ENCODE measurements at places on chromosomes 5 and 9.

DNA sequence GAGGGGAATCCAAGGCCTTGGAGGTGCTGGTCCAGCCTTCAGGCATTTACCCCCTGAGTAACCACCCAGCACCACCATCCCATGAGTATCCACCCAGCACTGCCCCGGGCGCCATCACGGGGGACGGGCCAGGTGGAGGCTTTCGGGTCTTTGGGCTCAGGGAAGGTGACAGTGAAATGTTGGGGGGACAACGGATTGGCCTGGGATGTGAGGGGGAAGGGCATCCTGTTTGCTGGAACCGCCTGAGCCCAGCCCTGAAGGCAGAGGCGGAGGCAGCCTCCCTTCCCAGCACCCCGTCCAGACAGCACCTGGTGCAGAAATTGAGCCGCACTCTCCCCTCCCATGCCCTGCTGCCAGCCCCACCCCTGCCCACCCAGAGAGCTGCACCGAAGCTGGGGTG lies 17.0 kb downstream of the ASS1 start:
- DNase-seq: no peak

- DNase-seq: no peak
Measured at GRCh38 chr9:27590651-27591050, 17.4 kb upstream of the C9orf72 start.

DNA sequence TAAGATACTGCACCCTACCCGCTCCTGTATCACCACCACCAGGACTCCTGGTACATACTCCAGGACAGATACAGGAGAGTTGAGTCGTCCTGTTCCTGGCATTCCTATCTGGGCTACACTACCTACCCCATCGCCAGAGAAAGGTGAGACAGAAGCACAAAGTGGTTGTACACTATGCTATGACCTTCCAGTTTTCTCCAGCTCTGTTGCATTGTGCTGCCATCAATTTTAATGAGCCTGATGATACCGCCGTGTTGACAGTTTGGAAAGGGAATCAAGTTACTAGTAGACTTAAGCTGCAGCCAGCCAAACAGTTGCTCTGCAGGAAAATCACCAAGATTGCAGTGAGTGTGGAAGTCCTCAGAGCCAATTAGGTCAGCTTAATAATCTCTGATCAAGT lies 35.2 kb downstream of the ANP32B start:
- no peak for DNase-seq

- DNase-seq: no peak
Measured at GRCh38 chr5:142878638-142879037, 108.5 kb downstream of the ARHGAP26 start.

- no peak for DNase-seq
Measured at GRCh38 chr5:174560861-174561260, 163.5 kb upstream of the MSX2 start.

DNA sequence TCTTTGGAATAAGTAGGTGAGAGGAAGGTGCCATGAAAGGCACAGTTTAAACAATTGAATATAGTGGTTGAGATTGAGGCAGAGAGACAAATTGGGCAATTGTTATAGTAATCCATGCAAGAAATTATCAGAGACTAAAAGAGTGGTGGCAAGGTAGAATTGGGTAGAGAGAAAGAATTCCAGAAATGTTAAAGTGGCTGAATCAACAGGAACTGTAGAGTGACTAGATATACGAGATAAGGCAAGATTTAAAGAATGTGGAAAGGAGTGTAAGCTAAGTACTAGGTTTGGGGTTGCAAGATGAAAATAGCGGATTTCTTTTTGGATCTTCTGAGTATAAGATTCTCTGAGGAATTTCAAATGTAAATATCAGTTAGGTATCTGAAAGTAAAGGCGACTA lies 285.2 kb downstream of the DMRTA1 start:
- no peak for DNase-seq

GRCh38 chr5:52743970-52744369 lies 43.7 kb upstream of the ITGA1 start:
- DNase-seq: peak; percentile 66

DNA sequence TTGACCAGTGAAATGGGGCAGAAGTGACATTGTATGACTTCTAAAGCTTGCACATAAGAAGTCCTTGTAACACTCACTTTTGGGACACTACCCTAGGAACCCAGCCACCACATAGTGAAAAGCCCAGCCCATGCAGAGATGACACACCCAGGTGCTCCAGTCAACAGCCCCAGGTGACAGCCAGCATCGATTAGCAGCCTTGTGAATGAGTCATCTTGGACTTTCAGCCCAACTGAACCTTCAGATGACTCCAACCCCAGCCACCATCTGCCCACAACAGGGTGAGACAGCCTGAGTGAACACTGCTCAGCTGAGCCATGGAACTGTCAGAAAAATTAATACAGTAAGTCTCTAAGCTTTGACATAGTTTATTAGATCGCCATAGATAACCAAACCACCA lies 458.6 kb downstream of the ZSWIM6 start:
- DNase-seq: peak; percentile 20

DNA sequence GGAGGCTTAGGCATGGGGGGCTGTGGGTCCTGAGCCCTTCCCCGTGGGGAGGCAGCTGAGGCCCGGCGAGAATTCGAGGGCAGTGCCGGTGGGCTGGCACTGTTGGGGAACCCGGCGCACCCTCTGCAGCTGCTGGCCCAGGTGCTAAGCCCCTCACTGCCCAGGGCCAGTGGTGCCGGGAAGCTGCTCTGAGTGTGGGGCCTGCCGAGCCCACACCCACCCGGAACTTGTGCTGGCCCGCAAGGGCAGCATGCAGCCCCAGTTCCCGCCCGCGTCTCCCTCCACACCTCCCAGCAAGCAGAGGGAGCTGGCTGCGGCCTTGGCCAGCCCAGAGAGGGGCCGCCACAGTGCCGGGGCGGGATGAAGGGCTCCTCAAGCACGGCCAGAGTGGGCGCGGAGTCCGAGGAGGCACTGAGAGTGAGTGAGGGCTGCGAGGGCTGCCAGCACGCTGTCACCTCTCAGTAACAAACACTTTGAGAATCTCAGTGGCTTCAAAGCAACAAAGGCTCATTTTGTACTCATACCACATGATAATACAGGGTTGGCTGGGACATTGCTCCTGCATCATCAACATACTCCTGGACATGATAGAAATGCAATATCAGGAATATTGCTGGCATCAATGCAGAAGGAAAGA lies 265.7 kb upstream of the ANKRD55 start:
- no peak for DNase-seq

DNA sequence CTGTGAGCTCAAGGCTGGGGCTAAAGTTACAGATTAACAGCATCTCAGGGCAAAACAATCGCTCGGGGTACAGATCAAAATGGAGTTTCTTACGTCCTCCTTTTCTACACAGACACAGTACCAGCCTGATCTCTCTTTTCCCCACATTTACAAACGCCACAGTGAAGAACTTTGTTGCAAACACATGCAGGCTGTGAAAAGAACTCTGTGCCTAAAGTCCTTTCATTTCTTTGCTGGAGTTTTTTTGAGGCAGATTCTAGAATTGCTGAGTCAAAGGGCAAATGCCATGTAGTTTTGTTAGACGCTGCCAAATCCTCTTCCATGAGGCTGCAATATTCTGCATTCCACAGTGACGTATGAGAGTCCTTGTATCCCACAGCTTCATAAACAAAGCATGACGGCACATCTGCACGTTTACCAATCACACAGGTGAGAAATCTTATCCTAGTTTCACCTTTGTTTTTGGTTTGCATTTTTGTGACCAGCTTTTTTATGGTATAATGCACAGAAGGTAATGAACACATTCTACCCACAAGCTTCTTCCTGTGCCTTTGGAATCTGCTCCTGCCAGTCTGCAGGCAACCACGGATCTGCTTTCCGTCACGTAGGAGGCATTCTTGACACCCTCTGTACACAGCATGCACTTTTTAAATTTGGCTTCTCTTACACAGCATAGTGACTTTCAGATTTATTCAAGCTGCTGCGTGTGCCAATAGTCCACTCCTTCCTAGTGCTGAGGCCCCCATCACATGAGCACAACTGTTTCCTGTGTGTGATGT lies 44.6 kb upstream of the LPCAT1 start:
- no peak for DNase-seq

DNA sequence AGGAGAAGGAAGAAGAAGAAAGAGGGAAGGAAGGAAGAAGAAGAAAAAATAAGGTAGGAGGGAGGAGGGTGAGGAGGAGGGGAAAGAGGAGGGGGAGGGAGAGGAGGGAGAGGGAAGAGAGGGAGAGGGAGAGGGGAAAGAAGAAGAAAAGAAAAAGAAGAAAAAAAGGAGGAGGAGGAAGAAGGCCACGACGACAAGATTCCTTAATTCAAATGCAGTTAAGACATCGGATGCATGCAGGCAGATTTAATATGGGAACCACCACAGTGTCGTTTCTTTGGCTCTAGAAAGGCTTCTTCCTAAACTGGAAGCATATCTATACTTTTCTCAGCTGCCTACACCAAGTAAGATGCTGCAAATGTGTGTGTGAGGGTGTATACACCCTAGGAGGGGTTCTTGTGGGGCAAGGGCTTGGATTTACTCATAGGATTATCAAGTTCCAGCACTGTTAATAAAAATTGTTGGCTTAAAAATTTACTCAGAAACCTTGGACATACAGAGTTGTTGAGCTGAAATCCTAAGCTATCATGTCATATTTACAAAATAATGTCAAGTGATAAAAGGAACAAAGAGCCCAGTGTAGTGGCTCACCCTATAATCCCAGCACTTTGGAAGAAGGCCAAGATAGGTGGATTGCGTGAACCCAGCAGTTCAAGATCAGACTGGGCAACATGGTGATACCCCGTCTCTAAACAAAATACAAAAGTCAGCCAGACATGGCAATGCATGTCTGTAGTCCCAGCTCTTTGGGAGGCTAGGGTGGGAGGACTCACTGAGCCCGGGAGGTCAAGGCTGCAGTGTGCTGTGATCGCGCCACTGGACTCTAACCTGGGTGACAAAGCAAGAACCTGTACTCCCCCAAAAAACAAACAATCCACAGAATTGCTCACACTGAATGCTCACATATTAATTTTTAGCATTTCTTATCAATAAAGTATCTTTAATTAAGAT lies 108.5 kb downstream of the UBAP2 start:
- DNase-seq: no peak

- no peak for DNase-seq
Measured at GRCh38 chr5:141050622-141051520, at the start of gene PCDHB1. TSS of gene PCDHB1 (plus strand) at chr5:141051374. CDS start at chr5:141051471, 97 bp downstream.

DNA sequence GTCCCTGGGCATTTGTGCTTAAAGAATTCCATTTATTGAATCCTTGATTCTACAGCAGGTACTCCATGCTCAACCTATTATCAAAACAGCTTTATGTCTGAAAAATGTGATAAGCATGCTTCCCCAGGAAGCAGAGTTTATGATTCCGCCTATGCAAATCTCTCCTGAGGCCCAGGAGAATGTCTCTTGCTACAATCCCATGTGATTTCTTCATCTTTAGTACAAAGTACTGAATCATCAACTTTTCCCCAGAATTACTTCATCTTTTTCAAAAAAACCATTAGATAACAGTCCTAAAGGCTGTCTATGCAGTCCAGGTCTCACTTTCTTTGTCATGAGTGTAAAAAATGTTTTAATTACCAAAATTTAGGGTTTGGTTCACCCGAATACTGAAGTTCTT lies 130.2 kb upstream of the ADAMTSL1 start:
- no peak for DNase-seq

- DNase-seq: no peak
Measured at GRCh38 chr9:111463048-111463447, 21.1 kb downstream of the ECPAS start.

DNA sequence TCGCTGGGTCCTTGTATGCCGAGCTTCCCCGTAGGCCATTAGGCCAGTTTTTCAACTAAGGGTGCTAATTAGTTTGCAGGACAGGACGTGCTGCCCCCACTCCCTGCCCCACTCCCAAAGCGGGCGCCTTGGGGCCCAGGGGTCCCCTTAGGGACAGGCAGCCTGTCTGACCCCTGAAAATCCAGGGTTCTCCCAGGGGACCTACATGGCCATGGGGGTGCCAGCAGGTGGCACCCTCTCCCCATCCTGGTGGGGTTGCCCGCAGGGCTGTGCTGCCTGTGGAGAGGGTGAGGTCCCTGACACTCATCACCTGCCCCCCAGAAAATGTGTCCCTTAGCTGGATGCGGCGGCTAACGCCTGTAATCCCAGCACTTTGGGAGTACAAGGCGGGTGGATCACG lies 8.5 kb upstream of the CCDC187 start:
- DNase-seq: peak; percentile 55

DNA sequence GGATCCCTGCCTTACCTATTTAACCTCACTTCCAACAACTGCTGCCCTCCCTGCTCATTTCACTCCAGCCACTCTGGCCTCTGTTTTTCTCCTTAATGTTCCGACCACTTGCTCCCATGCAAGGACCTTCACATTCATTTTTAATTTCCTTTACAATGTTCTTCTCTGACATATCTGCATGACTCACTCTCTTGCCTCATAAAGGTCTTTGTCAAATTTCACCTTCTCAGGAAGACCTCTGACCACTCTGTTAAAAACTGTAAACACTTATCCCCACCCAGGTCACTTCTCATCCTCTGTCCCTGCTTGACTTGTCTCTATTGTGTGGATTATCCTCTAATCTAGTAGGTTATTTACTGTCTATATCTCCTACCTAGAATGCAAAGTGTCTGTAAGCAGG lies 751.2 kb downstream of the BRINP1 start:
- no peak for DNase-seq

DNA sequence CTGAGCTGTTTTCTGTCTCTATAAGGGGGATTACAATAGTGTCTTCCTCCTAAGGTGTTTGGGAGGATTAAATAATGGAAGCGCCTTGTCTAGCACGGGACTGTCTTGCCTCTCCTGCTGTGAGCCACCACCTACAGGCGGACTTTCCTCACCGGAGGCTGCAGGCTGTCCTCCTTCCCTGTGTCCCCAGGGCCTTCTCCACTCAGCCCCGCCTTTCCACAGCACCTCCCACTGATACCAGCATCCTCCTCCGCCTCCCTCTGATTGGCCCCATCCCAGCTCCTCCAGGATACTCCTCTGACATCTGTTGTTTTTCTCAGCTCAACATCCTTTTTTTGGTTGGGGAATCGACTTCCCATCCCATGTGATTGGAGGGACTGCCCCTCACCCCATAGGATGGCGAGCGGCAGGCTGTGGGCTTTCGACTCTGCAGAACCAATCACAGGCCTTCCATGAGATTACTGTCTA lies 851 bp upstream of the ZDHHC12 start:
- DNase-seq: peak; percentile 69

DNA sequence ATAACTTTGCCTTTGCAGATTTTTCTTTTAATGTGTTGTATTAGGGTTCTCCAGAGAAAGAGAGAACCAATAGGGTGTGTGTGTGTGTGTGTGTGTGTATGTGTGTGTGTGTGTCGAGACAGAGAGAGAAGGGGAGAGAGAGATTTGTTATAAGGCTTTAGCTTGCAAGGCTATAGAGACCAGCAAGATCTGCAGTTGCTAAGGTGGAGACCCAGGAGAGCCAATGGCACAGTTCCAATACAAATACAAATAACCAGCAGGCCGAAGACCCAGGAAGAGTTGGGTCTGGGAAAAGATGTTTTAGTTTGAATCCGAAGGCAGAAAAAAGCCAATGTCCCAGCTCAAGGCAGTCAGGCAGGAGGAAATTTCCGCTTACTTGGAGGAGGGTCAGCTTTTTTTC lies 23.0 kb downstream of the TMOD1 start:
- DNase-seq: no peak

- no peak for DNase-seq
Measured at GRCh38 chr9:77697238-77697984, 49.3 kb upstream of the GNA14 start.

Measured in activated naive CD4-positive, alpha-beta T cell treated with anti-CD3 and anti-CD28 coated beads for 36 hours (primary cell).